ENCODE measurements at places on chromosomes 4 and X.

GRCh38 chrX:20595928-20596575, 329.3 kb upstream of the RPS6KA3 start:
- peak; percentile 45 for DNase-seq

- DNase-seq: no peak
These were observed 531 bp downstream of the RUFY3 start for GRCh38 chr4:70722199-70722791.

- no peak for DNase-seq
These were observed 165.7 kb upstream of the CT83 start for GRCh38 chrX:116628464-116628863.

DNA sequence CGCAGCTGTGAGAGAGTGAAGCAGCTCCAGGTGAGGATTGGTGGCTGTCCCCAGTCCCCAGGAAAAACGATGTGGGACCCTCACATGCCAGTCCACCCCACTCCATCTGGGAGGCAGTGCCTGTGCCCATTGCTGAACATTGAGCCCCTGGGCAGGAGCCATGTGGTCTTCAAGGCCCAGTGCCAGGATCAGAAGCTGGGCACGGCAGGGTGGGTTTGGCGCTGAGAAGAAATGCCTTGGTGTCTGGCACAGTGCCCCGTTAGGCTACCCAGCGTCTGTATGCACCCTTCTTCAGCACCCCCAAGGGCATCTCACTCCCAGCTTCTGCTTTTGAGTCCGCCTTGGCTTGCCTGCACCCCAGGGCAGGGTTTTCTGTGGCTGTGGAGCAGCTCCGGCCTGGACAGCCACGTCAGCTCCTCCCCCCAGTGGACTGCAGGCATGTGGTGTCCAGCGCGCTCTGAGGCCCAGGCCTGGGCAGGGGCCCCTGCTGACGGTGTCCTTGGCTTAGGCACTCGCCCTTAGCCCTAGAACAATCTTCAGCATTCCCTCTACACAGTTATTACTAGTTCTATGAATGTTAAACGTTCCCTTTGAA, 28.6 kb downstream of the RGS12 start:
- no peak for DNase-seq

- no peak for DNase-seq
These were observed 1.1 kb upstream of the WDR17 start for GRCh38 chr4:176064539-176064938.

DNA sequence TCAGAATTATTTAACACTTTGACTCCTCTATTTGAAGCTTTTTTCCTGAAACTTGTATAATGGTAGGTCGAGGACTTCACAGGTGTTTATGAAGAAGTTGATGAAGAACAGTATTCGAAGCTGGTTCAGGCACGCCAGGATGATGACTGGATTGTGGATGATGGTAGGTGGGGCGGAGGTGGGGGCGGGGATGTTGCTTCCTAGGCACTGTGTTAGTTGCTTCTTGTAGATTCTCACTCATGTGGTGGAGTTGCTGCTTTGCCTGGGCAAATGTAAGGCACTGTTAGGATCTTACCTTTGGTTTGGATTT, 9.4 kb downstream of the POLA1 start:
- DNase-seq: no peak

GRCh38 chr4:137738375-137738990, 206.2 kb upstream of the PCDH18 start:
- no peak for DNase-seq

DNA sequence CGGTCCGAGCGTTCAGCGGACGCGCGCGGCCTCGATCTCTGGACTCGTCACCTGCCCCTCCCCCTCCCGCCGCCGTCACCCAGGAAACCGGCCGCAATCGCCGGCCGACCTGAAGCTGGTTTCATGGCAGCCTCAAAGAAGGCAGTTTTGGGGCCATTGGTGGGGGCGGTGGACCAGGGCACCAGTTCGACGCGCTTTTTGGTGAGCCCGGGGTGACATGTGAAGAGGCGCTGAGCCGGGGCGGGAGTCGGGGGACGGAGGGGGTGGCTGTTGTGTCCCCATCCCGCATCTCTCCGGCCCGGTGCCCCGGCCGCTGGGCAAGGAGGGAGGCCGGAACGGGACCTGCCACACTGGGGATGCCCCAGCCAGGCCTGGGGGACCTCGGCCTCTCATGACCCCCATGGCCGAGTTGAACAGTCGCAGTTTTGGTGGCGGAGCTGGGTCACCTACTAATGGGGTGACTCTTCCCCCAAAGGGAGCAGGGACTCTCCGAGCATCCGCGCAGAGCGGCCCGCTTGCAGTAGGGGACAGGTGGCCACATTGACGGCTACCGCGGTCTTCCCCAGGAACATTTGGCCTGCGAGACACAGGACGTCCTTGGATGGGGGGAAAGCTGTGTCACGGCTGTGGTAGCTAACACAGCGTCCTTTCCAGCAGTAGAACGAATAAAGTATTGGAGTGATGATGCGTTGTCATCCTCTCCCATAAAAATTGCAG, at the start of gene GK:
GK (plus strand) TSS at position 9 of the 717 bp plus-strand sequence; CDS start at position 124, 115 bp downstream.
- no peak for DNase-seq

DNA sequence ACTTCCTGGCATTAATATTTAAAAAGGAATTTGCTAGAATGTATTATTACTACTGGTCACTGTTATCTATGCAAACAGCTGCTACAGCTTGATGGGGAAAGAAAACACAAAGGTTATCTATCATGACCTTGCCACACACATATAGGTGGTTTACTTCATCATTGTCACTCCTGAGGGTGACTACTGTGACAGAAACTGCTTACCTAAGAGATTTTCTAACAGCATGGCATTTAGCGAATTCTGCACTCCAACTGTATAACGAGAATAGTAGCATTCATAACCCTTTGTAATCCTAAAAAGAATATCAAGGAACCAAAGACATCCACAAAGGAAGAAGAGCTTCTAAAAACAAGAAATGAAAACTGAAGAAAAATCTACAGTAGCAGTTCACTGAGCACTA, 74.6 kb upstream of the SPOCK3 start:
- DNase-seq: no peak

GRCh38 chrX:2387614-2388239, 113.0 kb downstream of the DHRSX start:
- DNase-seq: no peak

DNA sequence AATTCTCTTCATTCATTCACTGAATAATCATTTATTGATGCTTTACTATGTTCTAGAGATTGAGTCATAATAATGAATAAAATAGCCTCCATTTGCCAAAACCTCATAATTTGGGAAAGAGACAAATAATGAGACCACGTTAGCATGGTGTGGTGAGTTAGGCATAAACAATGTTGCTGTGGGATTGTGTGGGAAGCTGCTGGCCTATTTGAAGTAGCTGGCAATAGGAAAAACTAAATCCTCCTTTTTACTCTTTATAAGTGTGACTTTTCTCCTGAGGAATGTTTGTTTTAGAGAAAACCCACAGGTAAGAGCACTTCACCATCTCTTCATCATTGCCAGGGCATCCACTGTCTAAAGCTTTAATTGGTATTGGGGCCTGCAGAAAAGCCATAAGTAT, 95.3 kb downstream of the AREG start:
- DNase-seq: no peak

- DNase-seq: no peak
These were observed 185.5 kb upstream of the RBPJ start for GRCh38 chr4:26135331-26135730.

GRCh38 chrX:9466124-9466495, 1.3 kb downstream of the TBL1X start:
- no peak for DNase-seq

DNA sequence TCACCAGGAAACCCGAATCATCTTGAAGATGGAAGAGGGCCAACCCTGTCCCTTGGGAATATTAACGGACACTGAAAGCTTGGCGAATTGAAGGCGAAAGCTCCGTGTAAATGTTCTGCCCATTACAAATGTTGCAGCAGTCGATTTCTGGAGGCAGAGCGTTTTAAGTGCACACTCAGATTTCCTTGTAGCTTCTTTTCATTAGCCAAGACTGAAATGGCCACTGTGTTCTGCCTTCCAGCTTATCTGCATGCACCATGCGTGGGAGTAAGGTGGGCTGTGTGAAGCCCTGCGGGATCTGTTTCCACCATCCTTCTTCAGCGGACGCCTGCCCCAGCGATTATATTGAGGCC, 1.3 kb downstream of the SMIM20 start:
- DNase-seq: no peak

DNA sequence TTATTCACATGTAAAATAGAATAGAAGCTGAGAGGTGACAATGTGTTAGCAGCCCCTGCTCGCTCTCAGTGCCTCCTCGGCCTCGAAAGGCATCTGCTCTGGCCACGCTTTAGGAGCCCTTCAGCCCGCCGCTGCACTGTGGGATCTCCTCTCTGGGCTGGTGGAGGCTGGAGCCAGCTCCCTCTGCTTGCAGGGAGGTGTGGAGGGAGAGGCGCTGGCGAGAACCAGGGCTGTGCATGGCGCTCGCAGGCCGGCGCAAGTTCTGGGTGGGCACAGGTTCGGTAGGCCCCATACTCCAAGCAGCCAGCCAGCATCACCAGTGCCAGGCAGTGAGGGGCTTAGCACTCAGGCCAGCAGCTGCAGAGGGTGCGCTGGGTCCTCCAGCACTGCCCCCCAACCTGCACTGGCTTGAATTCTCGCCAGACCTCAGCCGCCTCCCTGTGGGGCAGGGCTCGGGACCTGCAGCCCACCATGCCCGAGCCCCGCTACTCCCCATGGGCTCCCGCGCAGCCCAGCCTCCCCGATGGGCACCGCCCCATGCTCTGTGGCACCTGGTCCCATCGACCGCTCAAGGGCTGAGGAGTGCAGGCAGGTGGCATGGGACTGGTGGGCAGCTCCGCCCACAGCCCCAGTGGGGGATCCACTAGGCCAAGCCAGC, 1346.7 kb upstream of the IGFBP7 start:
- DNase-seq: no peak

DNA sequence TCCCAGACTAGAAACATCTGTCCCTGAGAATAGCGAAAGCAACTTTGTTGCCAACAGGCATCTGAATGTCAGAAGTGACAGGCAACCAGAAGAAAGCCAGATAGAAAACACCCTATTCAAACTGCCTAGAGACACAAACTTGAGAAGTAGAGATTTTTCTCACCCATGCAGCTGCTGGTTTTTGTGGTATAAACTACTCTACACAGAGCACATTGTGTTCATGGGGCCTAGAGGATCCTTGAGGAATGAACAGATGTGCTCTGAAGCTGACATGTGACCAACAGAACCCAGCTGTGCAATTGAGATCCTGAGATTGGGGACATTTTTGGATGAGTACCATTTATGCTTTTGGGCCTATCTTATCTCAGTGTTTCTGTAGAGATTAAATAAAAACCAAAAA, 63.6 kb upstream of the NRK start:
- no peak for DNase-seq

DNA sequence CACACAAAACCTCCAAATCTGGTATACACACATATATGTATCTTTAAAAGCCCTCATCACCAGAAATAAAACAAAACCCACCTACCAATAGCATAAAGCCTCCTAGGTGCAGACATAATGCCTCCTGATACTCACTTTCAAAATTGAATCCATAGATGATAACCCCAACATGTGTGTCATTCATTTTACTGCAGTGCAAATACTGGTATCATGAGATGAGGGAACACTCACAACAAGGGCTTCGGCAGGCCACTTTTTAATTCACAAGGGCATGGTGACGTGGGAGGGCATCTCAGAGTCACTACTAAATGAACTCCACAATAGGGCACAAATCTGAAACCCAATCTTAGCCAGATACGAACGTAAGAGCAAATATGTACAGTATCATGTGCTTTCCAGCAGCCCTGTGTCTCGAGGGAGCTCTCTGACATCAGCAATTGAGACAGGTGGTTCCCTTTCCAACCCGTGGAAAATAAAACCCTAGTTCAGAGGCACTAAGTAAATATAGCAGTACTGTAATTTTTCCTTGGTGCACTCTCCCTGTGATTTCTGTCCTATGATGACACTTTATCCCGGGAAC, 14.1 kb upstream of the PPARGC1A start:
- no peak for DNase-seq
